ENCODE measurements at places on chromosomes 1 and 21.

- no peak for DNase-seq
Measured at GRCh38 chr21:45821315-45821962, 160.1 kb upstream of the COL6A1 start.

- no peak for DNase-seq
Measured at GRCh38 chr1:201536558-201536957, 2.4 kb upstream of the NAV1 start.

DNA sequence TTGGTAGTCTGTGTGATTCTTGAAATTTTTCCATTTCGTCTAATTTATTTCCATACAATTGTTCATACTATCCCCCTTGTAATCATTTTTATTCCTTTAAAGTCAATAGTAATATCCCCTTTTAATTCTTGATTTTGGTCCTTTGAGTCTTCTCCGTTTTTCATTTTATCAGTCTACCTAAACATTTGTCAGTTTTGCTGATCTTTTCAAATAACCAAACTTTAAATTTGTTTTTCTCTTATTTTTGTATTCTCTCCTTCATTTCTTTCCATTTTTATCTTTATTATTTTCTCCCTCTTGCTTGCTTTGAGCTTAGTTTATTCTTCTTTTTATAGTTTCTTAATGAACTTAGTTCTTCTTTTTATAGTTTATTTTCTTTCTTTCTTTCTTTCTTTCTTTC, 21.1 kb upstream of the SLAMF1 start:
- no peak for DNase-seq

DNA sequence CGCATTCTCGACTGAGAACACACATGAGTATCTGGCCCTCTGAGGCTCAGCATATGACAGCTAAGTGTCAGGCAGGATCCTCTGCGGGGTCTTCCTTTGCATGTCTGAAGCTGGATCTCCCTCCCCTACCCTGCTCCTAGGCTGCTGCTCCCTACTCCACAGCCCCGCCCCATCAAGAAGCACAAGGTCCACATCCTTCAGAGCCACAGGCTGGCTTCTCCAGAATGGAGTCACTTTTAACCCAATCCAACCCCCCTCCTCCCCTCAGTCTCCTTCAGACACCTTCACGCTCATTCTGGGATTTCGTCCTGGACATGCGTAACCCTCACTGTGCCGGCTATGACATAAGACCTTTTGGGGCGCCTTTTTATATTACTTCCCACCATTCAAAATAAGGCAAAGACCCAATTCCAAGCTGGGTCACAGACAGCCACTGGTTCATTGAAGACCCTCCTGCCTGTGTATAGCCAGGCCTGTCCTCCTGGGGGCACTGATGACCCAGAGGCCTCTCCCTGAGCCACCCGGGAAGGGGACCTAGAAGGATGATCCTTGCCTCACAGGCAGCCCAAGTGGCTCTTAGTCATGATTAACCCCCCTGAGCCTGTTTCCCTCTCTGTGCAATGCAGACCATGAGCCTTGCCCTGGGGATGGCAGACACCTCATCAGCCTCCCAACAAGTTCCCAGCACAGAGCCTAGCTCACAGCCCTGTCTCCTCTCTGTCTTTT, 4.7 kb downstream of the ADGRB2 start:
- no peak for DNase-seq

GRCh38 chr1:10514490-10515235, 39.9 kb downstream of the PEX14 start:
- no peak for DNase-seq

DNA sequence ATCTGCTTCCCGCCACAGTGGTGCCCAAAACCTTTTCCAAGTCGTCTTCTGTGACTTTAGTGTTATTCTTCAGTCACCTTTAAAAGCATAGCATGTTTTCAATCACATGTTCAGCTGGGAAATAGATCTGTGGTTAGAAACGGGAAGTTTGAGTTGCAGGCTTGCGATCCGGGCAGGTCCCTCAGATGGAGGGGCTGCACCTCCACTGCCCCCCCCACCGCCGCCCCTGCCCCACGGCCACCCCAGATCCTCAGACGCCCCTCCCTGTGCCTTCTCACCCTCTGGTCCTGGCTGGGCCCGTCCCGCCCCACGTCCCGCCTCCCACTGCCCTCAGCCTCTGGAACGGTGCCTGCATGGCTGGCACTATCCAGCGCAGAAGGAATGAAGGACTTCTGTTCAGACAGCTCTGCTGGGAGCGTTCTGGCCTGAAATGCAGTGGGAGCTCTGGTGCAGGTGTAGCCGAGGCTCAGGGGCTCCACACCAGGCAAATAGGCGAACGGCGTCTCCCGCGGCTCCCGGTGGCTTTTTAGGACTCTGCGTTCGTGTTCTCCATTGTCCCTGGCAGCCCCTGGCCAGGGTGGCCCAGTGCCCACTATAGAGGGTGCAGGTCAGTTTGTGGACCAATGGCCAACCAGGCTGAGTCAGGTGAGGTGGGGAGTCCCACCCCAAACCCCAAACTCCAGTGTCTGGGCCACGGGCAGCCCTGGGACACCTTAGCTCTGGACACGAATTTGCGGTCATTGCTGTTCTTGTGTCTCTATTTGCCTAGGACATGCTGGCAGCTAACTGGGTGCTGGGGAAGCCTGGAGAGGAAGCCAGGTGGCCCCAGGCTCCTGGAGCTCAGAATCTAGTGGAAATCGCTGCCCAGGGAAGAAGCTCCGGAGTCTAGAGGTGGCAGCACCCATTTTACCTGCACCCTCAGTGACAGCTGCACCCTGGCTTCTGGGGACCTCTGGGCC, 67.1 kb downstream of the FAAP20 start:
- no peak for DNase-seq

DNA sequence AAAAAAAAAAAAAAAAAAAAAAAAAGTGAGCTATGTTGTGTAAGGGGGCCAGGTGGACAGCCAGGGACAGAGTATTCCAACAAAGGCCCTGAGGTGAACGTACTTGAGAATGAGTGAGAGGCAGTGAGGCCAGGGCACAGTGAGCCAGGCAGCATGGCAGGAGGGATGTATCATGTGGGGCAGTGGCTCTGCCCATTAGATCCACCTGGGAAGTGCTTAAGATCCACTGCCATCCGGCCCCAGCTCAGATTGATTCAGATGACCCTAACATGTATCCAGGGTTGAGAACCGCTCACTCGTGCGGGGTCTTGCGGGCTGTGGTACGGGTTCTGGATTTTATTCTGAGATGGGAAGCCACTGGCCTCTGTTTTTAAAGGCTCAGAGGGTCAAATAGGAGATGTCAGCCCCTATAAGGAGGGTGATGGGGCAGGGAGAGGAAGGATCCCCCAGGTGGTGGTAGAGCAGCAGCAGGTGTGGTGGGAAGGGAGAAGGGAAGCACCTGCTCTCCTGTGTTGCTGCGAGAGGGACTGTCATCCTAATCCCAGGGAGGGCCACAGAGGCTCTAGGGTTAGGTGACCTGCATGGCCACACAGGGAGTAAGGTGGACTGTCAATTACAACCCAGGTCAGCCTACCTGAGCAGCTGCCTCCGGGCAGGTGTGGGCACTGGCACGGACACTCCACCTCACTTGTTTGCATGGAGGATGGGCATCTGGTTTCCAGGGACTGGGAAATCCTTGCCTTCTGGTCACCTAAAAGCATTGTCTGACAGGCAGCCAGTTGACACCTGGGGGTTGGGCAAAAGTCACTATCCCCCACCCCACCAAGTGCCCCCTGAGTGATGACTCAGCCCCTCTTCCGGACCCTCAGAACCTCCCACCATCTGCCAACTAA, 31.6 kb downstream of the CDK18 start:
- no peak for DNase-seq

DNA sequence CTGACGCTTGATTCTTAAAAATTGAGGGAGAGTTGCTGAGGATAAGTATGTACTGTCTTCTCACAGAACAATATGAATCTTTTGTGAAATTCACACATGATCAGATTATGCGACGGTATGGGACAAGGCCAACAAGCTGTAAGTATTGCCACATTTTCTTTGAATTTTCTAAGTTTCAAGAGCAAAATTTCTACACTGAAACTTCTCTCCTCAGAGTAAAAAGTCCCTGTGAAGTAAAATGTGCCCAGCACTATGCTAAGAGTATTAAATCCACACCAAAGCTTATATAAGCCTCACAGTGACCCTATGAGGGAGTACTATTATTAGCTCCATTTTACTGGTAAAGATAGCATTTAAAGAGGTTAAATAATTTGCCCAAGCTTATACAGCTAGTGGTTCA, 12.2 kb downstream of the AKIRIN1 start:
- no peak for DNase-seq

GRCh38 chr1:46948629-46949416, 7.5 kb upstream of the CYP4A11 start:
- DNase-seq: no peak

- no peak for DNase-seq
Measured at GRCh38 chr1:156251527-156251926, 3.7 kb upstream of the PAQR6 start.

- no peak for DNase-seq
Measured at GRCh38 chr1:247013391-247013790, 5.5 kb upstream of the ZNF695 start.

DNA sequence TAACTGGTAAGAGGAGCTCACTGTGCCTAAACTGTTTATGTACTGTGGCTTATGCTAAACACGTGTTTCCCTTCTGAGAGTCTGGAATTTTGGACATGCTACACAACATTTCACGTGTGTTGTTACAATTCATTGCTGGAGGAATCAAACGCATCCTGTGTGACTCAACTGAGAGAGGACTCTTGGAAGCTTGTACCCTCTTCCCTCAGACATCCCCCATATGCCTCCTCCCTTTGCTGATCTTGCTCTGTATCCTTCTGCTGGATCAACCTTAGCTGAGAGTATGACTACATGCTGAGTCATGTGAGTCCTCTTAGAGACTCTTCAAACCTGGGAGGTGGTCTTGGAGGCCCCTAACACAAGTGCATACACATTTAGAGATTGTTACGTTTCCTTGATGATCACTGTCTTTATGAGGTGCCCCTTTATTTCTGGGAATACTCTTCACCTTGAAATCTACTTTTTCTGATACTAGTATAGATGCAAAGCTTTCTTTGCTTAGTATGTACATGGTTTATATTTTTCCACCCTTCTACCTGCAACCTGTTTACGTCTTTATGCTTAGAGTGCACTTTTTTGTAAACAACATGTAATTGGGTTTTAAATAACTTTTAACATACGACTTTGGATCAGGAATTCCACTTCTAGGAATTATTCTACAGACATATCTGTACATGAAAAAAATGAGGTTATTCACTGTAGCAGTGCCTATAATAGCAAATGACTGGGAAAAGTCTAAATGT, 8.7 kb downstream of the NPHP4 start:
- DNase-seq: no peak

- DNase-seq: no peak
Measured at GRCh38 chr1:178659789-178660208, 65.2 kb upstream of the RALGPS2 start.

- DNase-seq: peak; percentile 14
Measured at GRCh38 chr1:20486457-20487235, 636 bp upstream of the CAMK2N1 start.

DNA sequence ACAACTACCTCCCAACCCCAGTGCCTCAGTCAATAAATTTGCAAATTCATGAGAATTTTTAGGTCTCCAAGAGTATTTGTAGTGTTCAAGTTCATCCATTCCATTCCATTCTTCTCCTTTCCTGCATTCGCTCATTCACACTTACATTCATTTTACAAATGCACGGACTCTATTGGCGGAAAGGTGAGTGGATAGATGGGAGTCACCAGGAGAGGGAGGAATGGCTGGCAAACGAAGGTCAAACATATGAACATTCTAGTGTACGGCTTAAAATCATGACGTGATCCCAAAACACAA, 2.5 kb downstream of the LORICRIN start:
- DNase-seq: no peak

GRCh38 chr1:54362881-54363340, 43.3 kb downstream of the SSBP3 start:
- DNase-seq: no peak

- DNase-seq: no peak
Measured at GRCh38 chr21:29873908-29874307, 65.9 kb downstream of the GRIK1 start.

DNA sequence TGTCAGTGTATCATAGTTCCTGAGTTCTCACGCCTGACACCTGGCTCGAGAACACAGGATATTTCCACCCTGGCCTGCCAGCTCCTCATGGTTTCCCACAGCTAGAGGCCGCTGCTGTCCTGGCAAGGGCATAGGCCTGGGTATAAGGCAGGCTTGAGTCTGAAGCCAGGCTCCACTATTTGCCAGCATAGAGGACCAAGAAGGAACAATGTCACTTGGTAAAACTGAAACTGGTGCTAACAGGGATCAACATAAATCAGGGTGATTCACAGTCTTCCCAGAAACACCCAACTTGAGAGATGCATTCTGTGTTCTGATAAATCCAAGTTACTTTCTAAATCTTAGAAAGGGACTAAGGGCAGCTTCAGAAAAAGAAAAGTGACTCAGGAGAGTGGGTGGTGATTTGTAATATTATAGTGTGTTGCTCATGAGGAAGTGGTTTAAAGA, 6.9 kb upstream of the S100A2 start:
- peak; percentile 75 for DNase-seq

- no peak for DNase-seq
Measured at GRCh38 chr1:53503433-53504217, 44.4 kb downstream of the DMRTB1 start.

DNA sequence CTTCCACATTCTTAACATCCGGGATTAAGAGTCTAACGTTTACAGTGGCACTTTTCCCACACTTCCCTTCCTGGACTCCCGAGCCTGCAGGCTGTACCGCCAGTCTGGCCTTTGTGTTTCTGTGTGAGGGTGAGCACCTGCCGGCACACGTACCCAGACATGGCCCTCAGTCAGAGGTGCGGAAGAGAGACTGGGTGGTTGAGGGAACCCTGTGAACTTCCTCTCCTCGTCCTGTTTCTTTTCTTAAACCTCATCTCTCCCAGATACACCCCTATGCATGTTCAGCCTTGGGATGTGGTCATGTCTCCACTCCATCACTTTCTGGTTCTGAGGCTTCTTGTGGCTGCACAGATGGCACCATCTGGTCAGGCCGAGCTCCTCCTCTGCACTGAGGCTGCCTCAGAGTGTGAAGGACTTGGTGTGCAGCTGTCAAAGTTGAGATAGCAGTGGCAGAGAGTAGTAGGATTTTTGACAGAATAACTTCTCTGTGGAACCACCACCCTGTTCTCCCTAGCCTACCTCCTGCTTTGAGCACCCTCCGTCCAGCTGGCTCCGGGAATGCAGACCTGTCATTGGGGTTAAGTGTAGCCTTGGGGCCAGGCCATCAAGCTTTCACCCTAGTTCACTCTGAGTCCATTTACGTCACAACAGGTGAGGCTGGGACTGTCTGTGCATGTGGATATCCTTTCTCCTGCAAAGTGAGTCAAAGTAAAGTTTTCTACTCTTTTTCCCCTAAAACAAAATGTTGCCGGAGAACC, 31.4 kb downstream of the VASH2 start:
- no peak for DNase-seq

- DNase-seq: no peak
Measured at GRCh38 chr1:88873737-88874349, 17.5 kb downstream of the GTF2B start.

- no peak for DNase-seq
Measured at GRCh38 chr1:45643978-45644377, 20.1 kb upstream of the CCDC17 start.

All from stimulated activated effector memory CD8-positive, alpha-beta T cell treated with anti-CD3 and anti-CD28 coated beads, Interleukin-12 subunit alpha, Interleukin-12 subunit beta, amount 100 ng/mL, for 72 hours (primary cell).